CD4-positive, alpha-beta T cell (primary cell): ENCODE measurements at places on chromosomes 7 and 10.

DNA sequence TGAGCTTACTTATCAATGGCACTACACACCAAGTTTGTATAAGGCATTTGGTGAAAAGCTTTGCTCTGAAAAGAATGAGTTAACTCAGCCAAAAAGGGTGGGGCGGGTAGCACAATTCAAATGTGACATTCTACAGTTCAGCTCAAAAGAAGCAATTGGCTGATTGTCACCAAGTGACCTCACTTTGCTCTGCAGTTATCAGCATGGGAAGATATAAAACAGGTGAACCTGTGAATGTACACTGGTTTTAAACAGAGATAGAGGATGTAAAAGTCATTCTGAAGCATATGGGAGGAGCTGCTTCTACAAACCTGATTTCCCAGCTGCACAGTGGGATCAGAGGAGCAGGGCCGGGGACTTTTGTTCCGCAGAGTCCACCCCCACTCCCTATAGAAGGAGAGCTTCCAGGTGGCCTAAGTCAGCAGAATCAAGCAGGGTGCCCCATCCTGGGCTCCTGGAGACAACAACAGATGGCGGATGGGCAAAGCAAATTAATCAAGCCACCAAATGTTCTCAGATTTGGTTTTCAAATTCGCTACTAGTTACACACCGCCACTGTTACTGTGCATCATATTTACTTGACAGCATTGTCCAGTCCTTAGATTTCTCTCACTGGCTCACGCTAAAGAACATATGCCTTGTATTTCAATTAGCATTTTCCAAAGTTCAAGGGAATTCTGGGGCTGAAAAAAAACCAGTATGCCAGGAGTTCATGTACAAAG is 27.5 kb upstream of the NPVF start:
- DNase-seq, result no peak

- DNase-seq, result no peak
Measured at GRCh38 chr10:93139059-93139655, 65.5 kb downstream of the CYP26A1 start.

DNA sequence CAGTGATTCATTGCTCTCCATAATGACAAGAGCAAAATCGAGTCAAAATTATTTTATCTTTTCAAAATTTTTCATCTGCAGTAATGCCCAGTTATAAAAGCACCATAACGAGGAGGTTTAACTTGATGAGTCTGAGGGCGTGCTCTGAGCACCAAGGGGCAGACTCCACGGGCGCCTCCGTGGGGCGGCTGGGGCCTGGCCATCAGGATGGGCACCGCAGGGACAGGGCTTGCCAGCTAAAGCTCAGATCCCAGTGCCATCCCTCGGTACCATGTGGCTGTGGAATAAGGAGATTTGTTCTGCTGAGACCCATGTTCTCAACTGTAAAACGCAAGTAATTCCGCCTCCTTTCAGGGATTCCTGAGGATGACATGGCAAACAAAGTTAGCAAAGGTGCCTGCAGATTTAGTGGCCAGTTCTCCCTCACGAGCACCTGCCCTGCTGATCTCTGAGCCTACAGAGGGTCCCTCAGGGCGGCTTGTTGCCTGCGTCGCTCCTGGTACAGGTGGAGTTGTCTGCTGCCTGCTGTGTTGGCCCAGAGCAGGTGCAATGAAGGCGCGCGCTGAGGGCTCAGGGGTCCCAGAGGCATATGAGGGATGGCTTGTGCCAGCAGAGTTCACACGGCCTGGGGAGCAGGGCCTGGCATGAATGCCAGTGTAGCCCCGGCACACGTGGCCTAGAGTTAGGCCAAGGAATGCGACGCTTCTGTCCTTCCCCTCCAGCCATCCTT is 584.4 kb downstream of the TCERG1L start:
- no peak for DNase-seq

GRCh38 chr10:102523250-102524029 is 19.7 kb downstream of the SUFU start:
- DNase-seq, result no peak

GRCh38 chr7:16345979-16346958 is 75.1 kb downstream of the CRPPA start:
- no peak for DNase-seq

GRCh38 chr10:35355971-35356724 is 19.8 kb downstream of the CCNY start:
- DNase-seq, result no peak

- no peak for DNase-seq
Measured at GRCh38 chr10:60808036-60808435, 29.8 kb downstream of the CDK1 start.

DNA sequence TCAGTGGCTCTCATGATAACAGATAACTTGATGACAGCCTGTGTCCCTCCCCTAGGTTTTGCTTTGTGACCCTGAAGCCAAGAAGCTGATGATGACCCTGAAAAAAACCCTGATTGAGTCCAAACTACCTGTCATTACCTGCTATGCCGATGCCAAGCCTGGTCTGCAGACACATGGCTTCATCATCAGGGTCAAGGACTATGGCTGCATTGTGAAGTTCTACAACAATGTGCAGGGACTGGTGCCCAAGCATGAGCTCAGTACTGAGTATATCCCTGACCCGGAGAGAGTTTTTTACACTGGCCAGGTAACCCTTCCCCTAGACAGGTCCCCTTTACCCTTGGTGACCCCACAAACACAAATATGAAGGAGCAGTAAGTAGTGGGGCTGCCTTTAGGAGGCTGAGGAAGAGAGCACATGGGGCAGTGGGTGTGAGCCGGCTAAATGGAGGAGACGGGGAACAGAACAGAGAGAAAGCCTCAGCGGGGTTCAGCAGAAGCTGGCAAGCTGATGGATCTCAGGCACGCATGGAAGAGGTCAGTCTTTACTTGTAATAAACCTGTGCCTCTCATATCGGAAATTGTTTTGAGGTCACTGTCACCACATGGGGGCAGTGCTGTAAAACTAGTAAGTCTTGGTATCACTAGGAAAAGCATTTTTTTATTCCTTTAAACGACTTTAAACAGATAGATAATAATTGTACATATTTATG is 20.2 kb downstream of the PDCD11 start:
- peak; percentile 43 for DNase-seq

DNA sequence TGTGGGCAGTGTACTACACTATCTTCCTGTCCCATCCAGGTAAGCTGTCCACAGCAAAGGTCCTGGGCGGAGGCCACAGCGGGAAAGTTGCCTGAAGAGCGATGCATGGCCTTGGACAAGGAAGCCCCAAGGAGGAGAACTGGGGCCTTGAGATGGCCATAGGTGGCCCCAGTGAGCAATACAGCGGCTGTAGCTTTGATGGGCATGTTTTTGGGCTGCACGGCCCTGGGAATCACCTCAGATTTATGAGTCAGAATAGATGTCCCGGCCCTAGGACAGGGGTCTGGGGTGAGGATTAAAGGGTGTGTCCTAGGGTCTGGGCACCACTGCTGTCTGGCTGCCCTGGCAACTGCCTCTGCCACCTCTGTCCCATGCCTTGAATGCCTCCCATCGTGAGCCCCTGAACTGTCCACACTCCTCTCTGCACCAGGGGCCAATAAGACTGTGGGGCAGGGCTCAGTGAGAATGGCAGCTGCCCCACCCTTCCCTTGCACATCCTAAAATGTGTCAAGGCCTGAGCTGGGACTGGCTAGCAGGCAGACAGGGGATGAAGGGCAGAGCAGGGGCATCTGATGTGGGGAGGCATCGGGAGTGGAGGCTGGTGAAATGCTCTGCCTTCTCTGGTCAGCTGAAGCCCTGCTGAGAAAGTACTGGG is 9.4 kb upstream of the IRF5 start:
- DNase-seq, result no peak

GRCh38 chr7:93055543-93056107 is 62.2 kb downstream of the SAMD9 start:
- DNase-seq, result no peak

DNA sequence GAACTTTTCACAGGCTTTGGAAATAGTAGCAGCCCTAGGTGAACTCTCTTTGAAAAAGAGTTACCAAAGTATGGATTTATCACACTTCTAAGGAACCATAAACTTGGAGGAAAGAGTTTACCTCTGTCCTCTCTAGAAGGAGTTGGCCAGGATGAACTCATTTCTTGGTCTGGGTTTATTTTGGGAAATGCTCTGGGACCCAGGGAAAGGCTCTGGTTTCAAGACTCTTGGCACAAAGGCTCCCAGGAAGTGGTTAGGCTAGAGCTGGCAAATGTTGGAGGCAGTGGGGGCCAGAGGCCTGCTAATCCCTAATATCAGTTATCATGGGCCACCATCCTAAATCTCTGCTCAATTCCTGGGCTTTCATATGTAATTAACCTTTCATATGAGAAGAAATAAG is 36.3 kb upstream of the CDK6 start:
- no peak for DNase-seq

DNA sequence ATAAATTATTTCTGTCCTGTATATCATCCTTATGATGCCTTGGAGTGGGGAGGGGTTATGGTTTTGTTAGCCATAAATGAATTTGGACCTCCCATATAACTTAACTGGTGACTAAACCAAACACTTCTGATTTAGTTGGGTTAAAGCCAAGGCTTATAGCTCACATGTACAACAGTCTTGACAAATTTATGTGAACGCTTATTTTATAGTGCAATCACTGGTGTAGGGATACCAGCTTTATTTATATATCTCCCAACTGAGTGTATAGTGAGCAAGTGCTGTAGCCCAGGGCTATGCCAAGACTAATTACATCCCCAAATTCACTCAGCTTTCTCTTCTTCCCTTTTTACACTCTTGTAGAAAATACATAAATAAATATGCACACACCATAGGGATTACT is 956.2 kb downstream of the SORCS3 start:
- DNase-seq, result no peak

DNA sequence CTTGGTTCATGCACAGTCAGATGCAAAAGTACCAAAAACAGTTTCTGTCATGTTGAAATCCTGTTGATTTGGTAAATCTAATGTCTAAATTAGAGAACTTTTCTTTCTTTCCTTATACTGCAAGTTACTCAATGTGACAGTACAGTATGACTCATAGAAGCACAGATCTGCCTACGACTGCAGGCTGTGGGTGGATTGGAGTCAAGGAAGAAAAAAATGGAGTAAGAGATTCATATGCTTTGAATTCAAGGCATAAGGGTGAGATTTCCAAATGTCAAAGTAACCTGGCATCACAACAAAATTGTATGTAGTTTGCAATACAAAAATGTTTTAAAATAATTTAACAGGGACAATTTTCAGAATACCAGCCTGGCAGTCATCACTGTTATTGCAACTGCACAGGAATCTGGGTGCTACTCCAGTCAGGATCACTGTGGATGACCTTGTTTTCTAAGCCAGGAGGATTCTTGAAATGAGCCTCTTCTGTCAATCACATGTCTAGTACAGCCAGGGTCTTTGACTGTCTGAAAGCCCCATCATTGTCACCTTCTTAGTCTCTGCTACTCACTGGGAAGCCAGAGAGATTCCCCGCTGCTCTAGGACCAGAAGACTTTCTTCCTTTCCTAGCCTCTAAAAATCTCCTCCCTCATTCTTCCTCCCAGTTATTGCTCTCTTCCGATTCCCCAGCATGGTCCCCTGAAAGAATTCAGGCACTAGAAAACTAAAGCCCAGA is 83.6 kb downstream of the CD36 start:
- DNase-seq, result peak; percentile 2

- DNase-seq, result no peak
Measured at GRCh38 chr10:100737355-100738054, 7.9 kb upstream of the PAX2 start.

GRCh38 chr7:149175150-149175549 is 20.2 kb upstream of the ZNF282 start:
- no peak for DNase-seq

DNA sequence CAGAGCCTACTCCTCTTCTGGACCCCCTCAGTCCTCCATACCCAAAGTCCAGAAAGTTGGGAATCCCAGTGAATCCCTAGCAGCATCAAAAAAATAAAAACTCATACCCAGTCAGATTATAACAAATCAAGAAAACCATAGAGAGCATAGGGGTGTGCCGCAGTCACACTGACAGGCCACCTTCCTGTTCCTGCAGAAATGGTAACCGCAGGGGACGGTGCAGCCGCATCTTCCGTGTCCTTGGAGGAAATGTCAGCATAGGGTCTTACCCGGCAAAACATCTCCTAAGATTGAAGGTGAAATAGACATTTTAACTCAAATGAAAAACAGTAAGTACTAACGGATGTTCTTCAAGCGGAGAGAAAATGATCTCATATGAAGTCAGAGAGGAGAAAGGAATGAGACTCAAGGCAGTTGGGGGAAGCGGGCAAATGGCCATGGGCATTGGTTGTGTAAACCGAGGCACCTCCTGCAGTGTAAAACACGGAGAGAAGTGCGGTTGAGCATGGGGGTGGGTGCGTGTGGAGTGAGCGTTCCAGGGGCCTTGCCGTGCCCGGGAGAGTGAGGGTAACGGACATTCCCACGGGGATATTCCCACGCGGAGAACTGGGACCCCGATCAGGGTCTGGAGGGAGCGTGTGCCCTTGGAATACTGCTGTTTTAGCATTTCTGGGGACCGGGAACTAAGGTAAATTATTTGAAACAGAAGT is 110.8 kb downstream of the NKX6-2 start:
- DNase-seq, result no peak

DNA sequence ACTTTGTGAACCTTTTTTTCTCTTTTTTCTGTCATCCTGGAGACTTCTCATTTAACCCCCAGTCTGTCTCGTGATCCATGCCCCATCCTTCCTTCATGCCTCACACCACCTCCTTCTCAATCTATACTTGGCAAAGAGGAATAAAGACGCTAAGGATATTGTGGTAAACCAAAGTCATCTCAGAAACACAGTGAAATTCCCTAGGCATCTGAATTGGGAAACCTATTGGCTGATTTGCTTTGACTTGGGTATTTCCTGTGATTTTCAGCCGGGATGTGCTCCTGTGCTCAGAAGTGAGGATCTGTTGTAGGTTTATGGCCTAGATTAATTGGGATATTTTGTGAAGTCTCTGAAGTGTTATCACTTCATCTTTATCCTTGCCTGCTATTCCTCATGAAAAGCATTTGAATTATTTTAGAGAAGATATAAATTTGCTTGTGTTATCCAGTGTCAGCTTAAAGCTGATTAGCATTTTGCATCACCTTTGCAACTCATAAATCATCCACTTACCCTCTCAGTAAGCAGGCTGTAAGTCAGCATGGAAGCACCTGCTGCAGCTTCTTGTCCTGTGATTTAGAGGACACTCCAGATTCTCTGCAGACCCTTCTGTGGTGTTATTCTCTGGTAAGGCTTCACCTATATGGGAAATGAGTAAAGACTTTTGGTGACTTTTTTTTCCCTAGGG is 138.0 kb downstream of the AUTS2 start:
- no peak for DNase-seq

GRCh38 chr7:22675917-22676343 is 51.1 kb upstream of the IL6 start:
- DNase-seq, result no peak

DNA sequence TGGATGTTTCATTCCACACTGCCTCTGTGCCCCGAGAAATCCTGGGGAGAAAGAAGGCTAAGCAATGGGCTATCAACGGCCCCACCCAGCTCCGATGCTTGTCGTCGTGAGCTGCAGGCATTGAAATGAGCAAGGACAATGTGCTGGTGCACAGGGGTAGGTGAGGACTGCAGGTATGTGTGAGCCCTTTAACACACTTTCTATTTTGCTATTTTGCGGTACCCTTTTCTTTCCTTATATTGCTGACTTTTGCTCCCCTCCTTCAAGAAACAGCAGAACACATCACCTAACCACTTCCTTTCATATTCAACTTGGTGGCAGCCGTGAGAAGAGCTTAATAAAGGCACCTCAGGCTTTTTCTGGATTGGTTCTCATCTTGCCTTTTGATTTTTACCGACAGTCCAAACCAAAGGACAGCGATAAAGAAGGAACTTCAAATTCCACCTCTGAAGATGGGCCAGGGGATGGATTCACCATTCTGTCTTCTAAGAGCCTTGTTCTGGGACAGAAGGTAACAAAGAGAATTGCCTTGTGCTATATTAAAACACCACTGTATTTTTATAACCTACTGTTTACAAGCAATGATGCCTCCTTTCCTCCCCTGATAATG is 39.2 kb downstream of the AIFM2 start:
- DNase-seq, result peak; percentile 19

- no peak for DNase-seq
Measured at GRCh38 chr10:14560274-14560673, 214.4 kb downstream of the FAM107B start.
